Activated naive CD4-positive, alpha-beta T cell treated with anti-CD3 and anti-CD28 coated beads, Interleukin-2, amount 10 ng/mL, durations not matched to agents 7 days and 5 days (primary cell): ENCODE measurements at places on chromosomes 6 and 20.

DNA sequence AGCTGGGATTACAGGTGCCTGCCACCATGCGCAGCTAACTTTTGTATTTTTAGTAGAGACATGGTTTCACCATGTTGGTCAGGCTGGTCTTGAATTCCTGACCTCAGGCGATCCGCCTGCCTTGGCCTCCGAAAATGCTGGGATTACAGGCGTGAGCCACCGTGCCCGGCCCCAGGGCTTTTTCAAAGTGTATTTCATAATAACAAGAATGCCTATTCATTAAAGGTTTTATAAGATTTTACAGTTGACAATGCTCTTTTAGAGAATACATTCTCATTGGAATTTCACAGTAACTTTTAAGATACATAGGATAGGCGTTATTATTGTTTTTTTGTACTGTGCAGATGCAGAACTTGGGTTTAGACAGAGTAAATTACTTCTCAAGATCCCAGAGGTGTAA lies 52.6 kb upstream of the PTPRK start:
- no peak for DNase-seq

- DNase-seq: no peak
Observed at GRCh38 chr6:147142684-147143245, 61.5 kb upstream of the STXBP5 start.

DNA sequence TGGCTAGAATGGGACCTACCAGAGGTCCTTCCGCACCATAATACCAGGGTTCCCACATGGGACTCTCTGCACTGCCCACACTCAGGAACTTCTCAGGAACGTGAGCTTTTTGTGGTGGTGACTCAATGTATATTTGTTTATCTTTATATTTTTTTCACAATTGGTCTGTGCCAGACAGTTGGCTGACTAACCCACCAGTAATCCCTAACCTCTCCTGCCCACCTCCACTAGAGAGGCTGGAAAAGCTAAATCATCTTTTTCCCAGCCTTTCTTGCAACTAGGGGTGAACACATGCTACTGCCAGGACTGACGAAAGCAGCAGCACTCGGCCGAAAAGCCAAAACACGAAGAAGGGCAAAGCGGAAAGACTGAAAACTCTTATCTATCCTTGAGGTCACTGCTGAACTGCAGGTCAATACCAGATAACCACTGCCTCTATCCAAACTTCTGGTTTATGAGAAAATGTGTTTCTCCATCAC lies 112.9 kb downstream of the TRERF1 start:
- DNase-seq: no peak

DNA sequence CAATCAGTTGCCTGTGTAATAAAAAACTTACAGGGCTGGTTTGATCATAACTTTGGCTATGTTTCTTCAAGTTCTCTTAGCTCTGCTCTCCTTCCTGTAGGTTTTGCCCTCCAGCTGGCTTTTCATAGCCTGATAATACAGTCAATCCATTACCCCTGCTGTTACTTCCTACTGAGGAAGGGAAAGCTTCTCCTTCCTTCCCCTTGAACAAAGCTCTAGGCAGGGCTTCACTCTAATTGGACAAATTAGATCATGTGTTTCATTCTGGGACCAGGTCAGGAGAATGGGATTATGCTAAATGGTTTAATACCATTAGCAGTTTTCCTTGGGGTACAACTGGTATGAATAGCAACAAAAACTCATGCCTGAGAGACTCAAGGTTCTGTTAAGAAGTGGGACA lies 106.8 kb upstream of the MCHR2 start:
- DNase-seq: no peak

DNA sequence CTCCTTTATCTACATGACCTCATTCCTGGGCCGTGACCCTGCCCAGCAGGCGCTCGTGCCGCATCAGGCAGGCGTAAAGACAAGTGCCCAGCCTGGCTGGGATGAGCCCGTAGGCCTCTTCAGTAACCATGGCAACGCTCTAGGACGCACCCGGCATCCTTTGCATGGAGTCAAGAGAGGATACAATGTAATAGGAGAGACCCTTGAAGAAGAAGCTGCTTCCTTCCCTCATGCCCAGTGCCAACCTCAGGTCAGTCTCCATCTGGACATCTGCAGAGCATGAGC lies 5.0 kb upstream of the LSM14B start:
- DNase-seq: no peak

GRCh38 chr6:52104979-52105378 lies 17.6 kb upstream of the PKHD1 start:
- DNase-seq: no peak

GRCh38 chr6:71386215-71386614 lies 97.6 kb downstream of the OGFRL1 start:
- no peak for DNase-seq

DNA sequence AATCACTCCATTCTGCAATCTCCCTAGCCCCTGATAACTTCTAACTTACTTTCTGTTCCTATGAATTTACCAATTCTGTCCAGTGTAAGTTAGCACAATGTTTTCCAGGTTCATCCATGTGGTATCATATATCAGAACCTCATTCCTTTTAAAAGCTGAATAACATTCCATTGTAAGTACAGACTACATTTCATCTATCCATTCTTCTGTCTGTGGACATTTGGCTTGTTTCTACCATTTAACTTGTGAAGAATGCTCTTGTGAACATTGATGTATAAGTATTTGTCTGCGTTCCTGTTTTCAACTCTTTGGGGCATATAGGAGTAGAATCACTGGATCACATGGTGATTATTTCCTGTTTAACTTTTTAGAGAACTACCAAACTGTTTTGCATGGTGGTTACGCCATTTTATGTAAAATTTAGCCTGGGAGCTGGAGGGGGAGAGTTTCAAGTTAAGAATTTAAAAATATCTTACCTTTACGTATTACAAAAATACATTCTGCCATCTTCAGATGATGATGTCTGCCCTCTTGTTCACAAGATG lies 156.5 kb downstream of the BTBD3 start:
- no peak for DNase-seq

DNA sequence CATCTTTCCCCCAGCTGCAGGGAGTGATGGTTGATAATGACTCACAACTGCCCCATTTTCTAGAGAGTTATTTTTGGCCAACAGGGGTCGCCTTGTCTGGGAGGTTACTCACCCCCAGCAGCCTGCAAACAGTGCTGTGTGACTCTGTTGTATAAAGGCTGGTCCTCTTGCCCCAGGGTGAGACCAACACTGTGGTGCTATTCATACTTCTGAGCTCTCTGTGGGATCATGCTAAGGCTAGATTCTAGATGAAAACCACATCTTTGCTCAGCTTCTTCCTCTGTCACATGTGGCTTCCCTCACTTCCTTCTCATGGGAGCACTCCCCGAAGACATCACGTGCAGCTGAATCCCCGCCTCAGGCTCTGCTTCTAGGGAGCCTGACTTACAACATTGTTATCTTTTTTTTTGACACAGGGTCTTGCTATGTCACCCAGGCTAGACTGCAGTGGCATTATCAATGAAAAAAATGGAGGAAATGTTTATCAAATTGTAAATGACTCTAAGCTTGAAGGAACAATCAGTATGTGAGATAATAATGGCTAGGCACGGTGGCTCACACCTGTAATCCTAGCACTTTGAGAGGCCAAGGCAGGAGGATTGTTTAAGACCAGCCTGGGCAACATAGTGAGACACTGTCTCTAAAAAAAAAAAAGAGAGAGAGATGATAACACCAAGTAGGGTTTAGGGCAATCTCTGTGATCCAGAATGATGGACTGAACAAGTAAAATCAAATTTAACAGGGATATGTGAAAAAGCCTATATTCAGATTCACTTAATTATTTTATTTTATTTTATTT lies 55.7 kb upstream of the SLC23A2 start:
- DNase-seq: peak; percentile 84

DNA sequence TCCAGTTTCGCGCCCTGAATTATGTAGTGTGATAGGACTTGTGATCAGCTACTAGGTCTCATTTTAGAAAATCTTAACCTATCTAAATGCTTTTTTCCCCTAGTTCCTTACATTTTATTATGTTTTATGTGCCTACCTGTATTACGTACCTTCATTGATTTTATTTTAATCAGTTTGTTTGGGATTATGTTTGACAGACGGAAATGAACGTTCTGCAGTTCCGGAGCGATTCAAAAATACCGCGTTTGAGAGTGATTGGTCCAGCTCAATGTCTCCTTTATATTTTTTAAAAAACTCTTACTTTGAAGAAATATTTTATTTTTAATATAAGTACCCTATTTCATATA lies 114.3 kb upstream of the BTN3A2 start:
- peak; percentile 66 for DNase-seq

DNA sequence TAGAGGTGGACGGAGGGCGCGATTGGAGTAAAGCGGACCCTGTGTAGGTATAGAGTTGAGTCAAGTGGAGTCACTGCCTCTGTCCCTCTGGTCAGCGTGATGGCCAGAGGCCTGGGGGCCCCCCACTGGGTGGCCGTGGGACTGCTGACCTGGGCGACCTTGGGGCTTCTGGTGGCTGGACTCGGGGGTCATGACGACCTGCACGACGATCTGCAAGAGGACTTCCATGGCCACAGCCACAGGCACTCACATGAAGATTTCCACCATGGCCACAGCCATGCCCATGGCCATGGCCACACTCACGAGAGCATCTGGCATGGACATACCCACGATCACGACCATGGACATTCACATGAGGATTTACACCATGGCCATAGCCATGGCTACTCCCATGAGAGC lies 479 bp downstream of the SLC39A7 start:
- DNase-seq: no peak

DNA sequence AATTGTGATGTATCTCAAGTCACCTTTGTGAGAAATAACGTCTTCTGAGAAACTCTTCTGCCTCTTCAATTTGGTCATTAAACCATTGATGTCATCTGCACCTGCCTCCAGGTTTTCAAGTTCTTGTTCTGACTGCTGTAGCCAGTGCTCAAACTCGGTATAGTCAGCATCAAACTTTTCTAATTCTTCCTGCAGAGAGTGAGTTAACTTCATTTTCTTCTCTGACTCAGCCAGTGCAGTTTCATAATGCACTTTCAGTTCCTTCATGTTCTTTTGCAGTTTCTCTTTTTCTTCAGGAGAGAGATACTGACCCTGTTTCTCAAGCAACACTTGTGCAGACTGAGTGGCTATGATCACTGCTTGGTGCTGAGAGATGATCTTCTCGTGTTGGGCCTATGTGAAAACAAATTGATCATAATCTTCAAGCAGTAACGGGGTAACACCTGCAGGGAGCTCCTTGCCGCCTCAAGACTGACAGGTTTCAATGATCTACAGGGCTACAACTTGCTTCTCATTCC lies 48.8 kb downstream of the DST start:
- DNase-seq: peak; percentile 30

DNA sequence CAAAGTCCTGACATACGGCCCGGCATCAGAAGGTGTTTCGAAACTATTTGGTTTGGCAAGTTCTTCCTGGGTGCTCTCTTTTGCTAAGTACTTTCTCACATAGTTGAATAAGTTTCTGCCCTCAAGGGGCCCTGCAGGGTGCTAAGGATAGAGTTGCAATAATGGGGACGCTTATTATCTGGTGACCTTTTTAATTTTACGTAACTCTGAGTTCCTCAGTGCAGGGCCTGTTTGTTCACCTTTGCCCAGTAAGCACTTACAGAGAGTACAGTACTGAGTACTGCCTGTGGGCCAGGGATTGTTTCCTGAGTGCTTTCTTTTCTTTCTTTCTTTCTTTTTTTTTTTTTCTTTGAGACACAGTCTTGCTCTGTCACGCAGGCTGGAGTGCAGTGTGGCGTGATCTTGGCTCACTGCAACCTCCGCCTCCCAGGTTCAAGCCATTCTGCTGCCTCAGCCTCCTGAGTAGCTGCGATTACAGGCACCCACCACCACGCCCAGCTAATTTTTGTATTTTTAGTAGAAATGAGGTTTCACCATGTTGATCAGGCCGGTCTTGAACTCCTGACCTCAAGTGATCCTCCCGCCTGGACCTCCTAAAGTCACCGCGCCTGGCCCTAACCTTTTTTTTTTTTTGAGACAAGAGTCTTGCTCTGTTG lies 4.5 kb upstream of the PXMP4 start:
- no peak for DNase-seq

GRCh38 chr20:57055345-57055744 lies 211.1 kb downstream of the BMP7 start:
- DNase-seq: no peak

DNA sequence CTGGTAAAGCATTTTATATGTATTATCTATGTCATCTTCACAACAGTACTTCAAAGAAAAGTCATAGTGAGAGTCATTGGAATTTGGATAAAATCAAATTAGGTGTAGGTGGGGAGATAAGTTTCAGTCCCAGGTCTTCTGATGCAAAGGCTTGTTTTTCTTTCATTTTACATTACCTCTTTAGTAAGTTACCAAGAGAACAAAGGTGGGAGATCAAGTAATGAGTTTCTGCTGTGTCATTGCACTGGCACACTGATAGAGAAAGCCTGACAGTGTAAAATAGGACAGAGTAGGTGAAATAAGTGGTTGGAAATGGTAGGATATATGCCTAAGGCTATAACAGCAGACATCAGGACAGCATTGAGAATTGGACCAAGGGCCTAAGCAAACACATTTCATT lies 250.4 kb downstream of the NKAIN2 start:
- no peak for DNase-seq

GRCh38 chr20:2104236-2104635 lies 2.6 kb downstream of the STK35 start:
- no peak for DNase-seq

- DNase-seq: no peak
Observed at GRCh38 chr20:62042025-62042820, 23.5 kb downstream of the TAF4 start.

- DNase-seq: no peak
Observed at GRCh38 chr6:45498591-45498990, 120.9 kb upstream of the SUPT3H start.

- DNase-seq: no peak
Observed at GRCh38 chr6:113031591-113032238, 684.6 kb downstream of the RFPL4B start.

GRCh38 chr6:44627091-44627882 lies 239.8 kb downstream of the CDC5L start:
- peak; percentile 37 for DNase-seq

DNA sequence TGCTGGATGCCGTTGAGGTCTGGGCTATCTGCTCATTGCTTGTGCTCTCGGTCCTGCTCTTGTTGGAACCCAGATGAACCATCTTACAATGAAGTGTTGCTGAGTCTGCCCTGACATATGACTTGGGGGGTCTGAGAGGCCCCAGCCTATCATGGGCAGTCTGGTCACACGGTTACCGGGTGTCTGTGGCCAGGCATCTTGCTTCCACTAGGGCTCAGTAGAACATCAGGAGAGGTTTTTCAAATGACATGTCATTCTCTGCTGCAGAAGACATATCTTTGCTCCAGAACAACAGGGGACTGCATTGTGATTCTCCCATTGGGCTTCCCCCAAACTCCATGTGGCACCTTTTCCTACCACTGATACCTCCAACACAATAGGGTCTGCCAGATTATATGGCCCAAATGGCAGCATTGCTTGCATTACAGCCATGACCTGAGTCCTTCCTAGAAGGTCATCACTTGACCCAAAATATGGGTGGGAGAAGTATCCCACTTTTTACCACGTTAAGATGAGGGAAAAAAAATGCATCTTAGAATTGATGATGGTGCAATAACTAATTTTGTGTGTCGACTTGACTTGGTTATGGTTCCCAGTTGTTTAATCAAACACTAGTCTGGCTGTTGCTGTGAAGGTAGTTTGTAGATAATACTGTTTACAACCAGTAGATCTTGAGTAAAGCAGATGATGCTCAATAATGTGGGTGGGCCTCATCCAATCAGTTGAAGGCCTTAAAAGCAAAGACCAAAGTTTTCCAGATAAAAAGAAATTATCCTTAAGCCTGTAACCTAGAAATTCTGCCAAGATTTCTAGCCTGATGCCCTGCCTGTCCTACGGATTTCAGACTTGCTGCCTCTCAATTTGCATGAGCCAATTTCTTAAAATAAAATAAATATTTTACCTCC lies 241.0 kb downstream of the QKI start:
- no peak for DNase-seq

GRCh38 chr6:31581434-31582229 lies 592 bp downstream of the LTB start:
- DNase-seq: peak; percentile 51
